Left ventricle myocardium inferior (tissue), 1 donor: ENCODE measurements at places on chromosomes 5 and 9. TPM values are rescaled to one million over a fixed set of nuclear protein-coding genes. Genes with fewer than 3 reads are reported as not detected.
A peak's percentile ranks its signal among the peaks of the same experiment; 100 is the strongest.

Gene GABRA1
- not detected for total RNA-seq

Gene TLX3
- not detected for total RNA-seq

Gene RNF180
- 12.9 TPM for total RNA-seq

Gene LIX1
- total RNA-seq, result not detected

DNA sequence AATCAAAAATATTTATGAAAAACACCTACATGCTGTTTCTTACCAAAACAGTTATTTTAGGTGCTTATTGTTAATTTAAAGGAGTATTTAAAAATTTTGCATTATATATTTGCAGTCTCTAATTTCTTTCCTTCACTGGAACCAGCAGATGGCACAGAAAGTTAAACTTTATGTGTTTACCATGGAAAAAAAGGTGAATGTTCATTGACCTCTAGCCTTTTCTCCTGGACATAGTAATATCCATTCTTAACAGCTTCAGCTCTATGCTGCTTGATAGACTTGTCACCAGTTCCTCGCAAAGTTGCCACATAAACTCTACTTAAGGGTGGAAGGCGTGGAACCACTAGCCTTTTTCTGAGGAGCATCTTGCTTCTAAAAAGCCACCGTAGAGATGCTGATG, 38.7 kb upstream of the NUDT12 start:
- H3K27ac ChIP-seq, result no peak overlapping the region
- DNase-seq, result no peak
- H3K4me1 ChIP-seq, result no peaks in the 10 kb centered on the region
- H3K4me3 ChIP-seq, result no peak overlapping the region
- no peaks in the 10 kb centered on the region for H3K27me3 ChIP-seq

DNA sequence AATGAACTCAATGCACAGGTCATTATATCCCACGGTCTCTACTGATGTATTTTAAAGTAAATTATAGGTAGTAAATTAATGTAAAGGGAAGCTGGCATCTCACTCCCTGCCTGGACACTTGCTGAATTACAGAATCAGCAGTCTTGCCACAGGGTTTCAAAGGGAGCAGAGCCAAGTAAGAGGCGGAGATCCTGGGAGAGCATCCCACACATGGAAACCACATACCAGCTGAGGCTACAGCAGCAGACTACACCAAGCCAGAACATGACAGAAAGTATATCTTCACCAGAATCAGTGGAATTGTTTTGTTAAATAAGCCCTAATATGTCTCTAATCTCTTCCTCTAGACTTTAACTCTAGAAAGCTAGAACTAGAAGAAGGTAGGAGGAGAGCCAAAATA, 1689.2 kb upstream of the WWC1 start:
- no peaks in the 10 kb centered on the region for H3K36me3 ChIP-seq
- no peak overlapping the region for H3K4me3 ChIP-seq
- H3K27me3 ChIP-seq, result no peaks in the 10 kb centered on the region
- no peaks in the 10 kb centered on the region for H3K4me1 ChIP-seq
- no peak overlapping the region for H3K27ac ChIP-seq

GRCh38 chr5:167402671-167403070, 888.8 kb upstream of the WWC1 start:
- no peak for DNase-seq
- no peak overlapping the region for H3K27ac ChIP-seq
- no peaks in the 10 kb centered on the region for H3K4me1 ChIP-seq
- no peaks in the 10 kb centered on the region for H3K36me3 ChIP-seq
- H3K27me3 ChIP-seq, result no peaks in the 10 kb centered on the region

DNA sequence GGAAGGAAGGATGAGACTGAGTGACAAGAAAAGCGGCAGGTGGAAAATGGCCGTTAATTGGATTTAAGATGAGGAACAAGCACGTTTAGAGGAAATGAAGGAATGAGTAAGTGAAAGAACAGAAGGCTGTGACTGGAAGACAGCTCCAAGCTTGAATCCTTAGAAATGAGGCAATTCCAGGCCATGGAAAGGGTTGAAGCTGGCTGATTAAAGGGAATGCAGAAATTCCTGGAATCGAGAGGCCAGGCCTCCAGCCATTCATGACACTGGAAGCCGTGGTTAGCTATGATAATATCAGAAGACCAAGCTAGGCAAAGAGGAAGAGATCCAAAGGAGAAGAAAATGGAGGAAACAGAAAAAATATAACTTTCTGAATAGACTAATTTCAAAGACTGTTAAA, 84.2 kb downstream of the ARL15 start:
- peaks cover 23% of the 10 kb centered on the region for H3K4me1 ChIP-seq
- no peaks in the 10 kb centered on the region for H3K36me3 ChIP-seq
- peak overlapping the region; percentile 47 for H3K27ac ChIP-seq
- no peaks in the 10 kb centered on the region for H3K27me3 ChIP-seq
